ENCODE measurements at places on chromosomes 7 and 10.

DNA sequence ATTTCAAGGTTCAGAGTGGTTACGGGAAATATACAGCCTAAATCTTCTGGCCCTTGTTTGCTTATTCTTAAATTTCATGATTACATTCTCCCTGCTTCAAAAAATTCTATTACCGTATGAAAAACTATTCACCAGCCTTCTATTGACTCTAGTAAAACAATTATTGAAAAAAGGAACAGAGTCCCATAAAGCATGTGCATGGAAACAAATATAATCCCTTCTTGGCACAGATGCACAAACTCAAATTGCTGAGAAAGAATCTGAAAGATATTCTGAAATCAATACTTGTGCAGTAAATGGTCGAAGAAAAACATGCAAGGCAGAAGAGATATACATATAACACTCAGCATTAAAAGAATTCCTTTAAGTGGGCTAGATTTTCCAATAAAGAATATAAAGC lies 83.6 kb downstream of the LRRN3 start:
- DNase-seq: no peak

- DNase-seq: no peak
Observed at GRCh38 chr7:142885311-142886230, at the start of gene TRPV6. Gene TRPV6, minus strand, starts transcription at chr7:142885745.

DNA sequence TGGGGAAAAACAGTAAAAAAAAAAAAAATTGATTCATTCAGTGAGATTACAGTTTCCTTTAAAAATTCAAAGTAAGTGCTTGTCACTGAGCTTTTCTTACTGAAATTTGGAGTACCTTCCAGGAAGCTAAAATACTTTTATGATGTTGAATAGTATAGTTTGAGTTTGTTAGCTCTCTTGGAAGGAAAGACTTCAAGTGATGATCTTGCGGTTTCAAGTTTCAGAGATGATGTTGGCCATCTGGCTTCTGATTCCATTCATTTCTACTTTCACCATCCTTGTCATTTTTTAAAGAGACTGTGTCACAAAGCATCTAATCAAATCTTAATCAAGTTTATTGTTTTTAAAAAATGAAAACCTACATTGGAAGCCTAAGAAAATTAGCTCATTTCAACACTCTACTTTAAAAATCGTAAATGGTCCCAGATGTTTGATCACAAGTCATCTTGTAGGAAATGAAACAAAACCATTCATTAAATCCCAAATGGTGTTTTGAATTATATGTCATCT lies 4.9 kb upstream of the HERPUD2 start:
- DNase-seq: no peak

- DNase-seq: no peak
Observed at GRCh38 chr10:126301701-126302475, 86.4 kb downstream of the ADAM12 start.

DNA sequence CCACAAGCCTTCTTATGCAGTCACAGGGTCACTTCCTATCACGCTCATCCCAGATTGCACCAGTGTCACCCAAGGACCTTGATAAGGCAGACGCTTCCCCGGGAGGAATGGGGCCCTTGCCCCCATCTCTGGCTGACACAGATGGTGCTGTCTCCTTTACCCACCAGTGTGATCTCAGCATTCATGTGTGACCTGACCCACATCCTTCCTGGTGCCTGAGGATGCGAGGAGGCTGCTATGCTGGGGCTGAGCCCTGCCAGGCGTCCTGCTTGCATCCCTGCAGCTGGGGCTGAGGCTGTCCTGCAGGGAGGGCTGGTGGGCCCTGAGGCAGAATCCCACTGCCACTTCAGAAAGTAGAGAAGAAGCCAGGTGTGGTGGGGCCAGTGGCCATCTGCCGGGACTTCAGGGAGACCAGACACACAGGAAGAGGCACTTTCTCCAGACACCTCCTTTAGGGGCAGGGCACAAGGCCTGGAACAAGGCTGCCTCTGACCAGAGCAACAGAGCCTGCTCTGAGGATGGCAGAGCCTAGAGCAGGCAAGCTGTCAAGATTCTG lies 35.3 kb downstream of the RASGEF1A start:
- DNase-seq: no peak

DNA sequence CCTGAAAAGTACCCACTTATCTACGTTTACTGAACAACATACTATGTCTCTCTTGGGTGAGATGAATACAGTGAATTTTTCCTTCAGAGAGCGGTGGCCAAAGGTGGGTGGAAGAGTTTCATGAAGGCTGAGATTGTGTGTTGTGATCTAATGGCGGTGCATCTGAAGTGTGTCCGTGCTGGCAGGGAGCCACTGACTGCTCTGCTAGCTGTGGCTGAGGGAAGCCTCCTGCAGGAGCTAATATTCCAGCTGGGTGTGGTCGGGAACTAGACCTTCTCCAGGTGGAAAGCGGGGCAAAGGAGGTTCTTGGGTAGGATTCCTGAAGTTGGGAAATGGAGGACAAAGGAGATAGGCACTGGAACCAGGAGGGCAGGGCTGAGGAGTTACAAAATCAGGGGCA lies 69.2 kb upstream of the GRB10 start:
- DNase-seq: no peak

GRCh38 chr7:7254908-7255307 lies 72.6 kb downstream of the C1GALT1 start:
- no peak for DNase-seq

DNA sequence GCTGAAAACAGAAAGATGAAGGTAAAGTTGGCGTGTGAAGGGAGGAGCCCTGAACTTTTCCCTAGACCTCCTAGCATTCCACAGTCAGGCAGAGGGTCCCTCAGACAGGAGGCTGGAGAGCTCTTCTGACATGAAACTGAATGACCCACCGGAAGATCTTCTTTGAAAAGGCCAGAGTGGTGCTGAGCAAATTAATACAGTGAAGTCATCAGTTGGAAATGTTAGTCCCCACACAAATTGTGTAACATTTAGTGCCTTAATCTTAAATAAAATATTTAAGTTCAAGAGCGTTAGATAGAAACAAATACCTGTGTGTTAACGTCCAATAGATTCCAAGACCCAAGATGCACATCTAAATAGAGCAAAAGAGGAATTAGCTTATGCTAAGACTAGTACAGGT lies 49.0 kb upstream of the WNT16 start:
- DNase-seq: no peak

- no peak for DNase-seq
Observed at GRCh38 chr10:100600218-100600617, 64.5 kb downstream of the HIF1AN start.
